ENCODE measurements at places on chromosomes 16 and 17.

DNA sequence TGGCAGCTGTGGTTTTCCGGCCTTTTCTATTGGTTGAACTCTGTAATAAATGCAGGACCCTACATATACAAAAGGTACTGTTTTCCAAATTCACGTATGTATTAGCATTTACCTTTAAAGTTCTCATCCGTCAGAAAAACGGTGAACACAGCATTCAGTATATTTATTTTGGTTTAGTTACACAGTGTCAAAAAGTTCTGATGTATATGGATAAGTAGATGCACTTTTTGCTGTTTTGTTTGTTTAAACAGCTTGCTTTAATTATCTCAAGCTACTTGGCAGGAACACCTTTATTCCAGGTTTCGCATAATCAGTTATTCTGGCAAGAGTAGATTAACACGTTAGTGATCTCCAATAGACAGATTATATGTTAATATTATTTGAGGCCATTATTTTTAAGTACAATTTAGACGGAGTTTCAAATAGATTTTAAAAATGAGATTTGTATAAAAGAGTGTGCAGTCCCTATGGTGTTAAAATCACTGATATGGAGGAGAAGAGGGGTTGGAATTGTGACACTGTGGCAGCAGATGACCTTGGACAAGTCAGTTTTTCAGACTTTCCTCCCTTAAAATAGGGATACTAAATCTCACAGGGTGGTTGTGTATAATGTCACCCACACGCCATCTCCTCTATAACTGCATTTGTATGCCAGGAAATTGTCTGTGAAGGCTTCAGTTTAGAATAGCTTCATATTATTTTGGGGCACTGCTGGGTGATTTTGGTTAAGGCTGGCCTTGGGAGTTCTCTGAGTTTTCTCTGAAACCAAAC is 2.1 kb downstream of the HERPUD1 start:
- DNase-seq = no peak

- peak; percentile 95 for DNase-seq
Measured at GRCh38 chr16:80197741-80198201, 343.0 kb upstream of the DYNLRB2 start.

GRCh38 chr16:58399718-58400633 is 7.7 kb downstream of the GINS3 start:
- DNase-seq = peak; percentile 15

DNA sequence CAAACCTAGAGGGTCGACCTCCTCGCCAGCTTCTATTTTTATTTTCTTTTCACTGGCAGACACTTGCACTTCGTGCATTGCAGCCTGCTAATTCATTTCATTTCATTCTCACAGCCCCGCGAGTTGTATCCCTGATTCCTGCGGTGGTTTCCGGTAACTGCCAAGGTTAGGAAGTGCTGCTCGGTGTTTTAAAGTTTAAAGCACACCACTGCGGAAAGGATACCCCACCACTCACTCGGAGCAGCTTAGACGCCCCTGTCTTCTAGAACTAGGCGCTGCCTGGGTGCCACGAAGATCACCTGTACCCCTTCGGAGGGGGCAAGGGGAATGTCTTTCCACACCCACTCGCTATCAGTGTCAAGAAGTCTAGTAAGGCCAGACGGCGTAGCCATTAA is 509 bp downstream of the CNEP1R1 start:
- DNase-seq = peak; percentile 6

- peak; percentile 80 for DNase-seq
Measured at GRCh38 chr16:65068151-65068740, 53.6 kb downstream of the CDH11 start.

DNA sequence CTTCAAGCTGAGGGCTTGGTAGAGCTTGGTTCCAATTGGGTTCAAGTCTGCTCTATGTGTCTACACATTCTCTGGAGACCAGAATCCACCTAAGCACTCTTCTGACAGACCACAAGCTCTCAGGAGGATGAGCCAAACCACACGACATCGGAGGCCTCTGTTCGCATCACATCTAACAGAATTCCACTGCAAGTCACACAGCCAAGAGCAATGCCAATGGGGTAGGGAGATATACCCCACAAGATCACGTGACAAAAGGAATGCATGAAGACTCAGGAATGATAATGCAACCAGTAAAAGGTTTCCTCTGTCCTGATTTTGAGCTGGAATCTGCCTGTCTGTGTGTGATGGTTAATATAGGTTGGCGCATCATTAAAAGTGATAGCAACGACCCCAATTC is 46.6 kb upstream of the RPL38 start:
- no peak for DNase-seq

DNA sequence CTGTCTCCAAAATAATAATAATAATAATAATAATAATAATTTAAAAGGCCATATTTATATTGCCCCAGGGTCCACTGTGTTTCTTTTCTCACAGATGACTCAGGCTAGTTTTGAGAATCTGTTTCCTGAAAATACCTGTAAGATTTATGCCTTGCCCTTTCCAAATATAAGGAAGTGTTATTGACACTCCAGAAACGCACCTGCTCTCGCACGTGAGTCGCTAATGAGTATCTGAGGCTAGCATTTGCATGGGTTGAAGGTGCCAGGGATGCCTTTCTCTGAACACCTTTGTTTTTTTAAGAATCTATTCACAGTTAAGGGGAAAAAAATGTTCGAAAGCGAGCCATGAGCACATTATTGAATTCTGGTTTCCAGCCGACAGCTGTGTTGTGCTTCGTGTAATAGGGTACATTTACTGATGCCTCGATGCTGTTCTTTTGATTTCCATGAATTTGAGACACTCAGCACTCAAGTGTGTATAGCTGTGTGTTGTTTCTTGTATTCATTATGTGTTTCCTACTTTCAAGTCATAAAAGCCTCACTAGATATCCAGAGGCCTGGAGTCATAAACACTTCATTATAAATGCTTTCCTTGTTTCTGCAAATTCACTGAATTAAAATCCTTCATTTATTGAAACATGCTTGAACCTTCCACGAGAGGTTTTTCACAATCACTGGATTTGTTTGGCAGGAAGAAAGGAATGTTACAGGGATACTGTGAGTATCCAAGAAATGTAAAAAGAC is 45.0 kb upstream of the NOL11 start:
- DNase-seq = no peak

- peak; percentile 26 for DNase-seq
Measured at GRCh38 chr16:31215287-31216162, 1.4 kb downstream of the PYDC1 start.

DNA sequence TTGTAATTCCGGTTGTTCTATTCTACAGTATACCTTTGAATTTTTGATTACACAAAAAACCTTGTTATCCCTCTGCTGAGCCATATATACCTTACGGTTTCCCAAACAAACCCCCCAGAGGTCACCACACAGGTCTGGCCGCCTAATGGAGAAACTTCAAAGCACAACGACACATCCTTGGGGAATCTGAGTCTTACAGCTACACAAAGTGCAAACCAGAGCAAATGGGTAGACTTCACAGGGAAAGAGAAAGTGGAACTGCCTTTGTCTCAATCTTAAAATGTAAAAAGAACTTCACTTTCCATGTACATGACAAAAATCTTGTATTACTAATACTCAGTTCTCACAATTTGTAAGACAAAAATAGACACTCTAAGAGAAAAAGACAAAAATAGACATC is 2.7 kb downstream of the FBXO31 start:
- DNase-seq = no peak

- no peak for DNase-seq
Measured at GRCh38 chr17:38885044-38885727, 15.3 kb downstream of the LASP1 start.

- no peak for DNase-seq
Measured at GRCh38 chr16:31507617-31507928, 618 bp downstream of the RUSF1 start.

DNA sequence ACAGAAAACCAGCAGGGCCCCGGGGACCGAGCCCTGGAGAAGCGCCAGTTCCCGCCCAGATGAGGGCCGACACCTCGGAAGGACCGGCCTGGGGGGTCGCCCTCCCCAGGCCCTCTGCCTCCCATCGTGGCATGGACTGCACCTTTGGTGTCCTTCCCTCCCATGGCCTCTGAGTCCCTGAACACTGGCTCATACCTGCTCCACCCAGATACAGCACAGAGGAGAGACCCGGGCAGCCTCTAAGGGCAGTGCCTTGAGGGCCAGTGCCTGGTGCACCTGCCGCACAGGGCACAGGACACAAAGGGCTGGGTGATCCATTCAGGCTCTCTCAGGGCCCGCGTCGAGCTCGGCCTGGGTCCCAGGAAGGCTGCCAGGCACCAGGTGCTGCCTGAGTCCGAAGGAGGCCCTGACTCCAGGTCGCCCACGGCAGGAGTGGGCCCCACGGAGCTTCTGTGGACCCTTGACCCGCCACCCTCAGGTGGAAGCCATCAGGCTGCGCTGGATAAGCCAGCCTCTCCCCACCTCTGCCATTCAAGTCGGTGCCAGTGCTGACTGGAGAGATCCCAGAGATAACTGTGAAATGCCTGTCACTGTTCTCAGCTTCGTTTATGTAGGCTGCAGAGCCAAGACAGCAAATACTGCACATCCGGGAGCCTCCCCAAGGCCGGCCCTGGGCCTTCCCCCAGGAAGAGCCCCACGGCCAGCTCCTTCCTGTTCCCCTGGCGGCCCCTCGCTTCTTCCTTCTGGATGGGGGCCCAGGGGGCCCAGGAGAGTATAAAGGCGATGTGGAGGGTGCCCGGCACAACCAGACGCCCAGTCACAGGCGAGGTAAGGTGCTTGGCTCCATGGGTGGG is at the start of gene ZG16B:
Gene ZG16B (plus strand): TSS at position 803 of the 854 bp plus-strand sequence. CDS start 139 bp downstream, outside the sequence.
- no peak for DNase-seq

DNA sequence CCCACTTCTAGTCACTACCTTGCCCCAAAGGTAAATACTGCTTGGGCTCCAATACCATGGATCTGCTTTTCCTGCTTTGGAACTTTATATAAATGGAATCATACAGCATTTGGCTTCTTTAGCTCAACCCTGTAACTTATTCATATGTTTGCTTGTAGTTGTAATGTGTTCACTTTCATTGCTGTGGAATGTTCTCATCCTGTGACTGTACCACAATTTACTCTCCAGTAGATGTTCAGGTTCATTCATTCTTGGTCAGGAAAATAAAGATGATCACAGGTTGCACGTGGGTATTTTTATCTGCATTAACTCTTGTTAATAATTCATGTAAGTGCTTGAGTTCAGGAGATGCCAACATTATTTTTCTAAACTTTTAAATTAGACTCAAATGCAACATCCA is 6.7 kb upstream of the BEAN1 start:
- DNase-seq = no peak

GRCh38 chr16:10668322-10669045 is 26.2 kb downstream of the TEKT5 start:
- peak; percentile 22 for DNase-seq

DNA sequence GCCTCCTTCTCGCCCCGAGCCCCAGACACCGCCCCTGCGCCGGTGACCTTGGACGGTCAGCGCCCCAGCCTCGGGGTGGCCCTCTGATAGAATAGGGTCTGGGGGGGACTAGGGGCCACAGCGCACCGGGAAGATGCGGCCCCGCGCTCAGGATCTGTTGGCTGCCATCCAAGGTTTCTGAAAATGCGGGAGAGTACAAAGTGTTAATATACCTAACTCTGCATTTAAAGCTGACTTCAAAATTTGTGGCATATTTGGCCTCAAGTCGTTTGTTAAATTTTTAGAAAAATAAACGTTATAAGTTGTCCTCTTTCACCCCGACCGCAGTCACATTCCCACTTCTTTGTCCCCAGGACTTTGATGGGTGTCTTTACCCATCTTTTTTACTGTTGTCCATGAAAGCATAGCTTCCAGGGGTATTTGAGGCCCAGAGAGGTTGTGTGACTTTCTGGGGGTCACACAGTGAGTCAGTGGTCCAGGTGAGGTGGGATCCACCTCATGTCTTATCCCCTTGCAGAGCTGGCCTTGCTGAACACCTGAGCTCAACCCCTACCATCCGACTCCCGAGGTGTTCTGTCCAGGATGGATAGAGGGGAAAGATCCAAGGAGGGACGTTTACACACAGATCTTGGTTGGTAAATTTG is 796 bp downstream of the NT5M start:
- DNase-seq = no peak

DNA sequence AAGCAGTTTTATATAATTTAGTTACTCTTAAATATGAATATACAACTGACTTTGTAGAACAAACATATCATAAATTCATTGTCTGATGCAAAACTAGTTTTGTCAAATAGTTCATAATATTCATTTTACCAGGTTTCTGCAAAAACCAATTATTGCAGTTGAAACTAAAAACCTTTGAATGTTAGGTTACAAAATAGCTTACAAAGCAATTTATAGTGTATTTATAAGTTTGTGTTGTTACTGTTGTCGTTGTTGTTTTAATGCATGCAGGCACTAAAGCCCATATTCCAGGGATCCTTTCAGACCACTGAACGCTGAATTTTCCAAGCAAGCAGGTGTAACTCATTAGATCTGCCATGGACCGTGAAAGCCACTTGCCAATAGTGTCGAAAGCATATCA is 427.6 kb downstream of the ZFHX3 start:
- no peak for DNase-seq

DNA sequence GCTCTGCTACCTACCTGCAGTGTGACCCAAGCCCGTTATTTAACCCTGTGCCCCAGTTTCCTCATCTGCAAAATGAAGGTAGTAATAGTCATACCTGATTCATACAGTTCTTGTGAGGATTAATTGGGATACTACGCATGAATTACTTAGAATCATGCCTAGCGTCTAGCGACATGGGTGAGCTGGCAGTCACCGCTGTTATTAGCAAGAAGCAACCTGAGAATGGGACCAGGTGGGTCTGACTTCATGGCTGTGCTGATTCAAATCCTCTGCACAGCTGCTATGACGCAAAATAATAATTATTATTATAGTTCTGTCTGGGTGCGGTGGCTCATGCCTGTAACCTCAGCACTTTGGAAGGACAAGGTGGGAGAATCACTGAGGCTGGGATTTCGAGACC is 7.9 kb downstream of the SOCS1 start:
- no peak for DNase-seq

- DNase-seq = no peak
Measured at GRCh38 chr16:23594186-23594585, 1.9 kb downstream of the NDUFAB1 start.

DNA sequence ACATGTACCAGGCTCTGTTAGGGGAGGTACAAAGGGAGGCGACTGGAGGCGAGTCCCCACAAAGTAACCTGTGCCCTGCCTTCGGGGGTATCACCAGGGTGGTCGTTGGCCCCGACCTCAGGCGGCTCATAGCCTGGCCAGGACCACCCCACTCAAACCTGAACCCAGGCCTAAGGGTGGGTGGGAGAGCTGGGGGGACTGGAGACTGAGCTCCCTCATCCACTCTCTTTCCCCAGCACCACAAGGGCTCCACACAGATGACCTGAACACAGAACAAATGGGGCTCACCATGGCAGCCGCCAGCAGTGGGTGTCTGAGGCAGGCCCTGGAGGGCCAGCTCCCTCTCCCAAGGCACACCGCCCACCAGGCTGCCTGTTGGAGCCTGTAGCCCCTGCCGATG is 120.6 kb upstream of the TNRC6C start:
- DNase-seq = no peak

GRCh38 chr16:87712184-87712762 is 53.5 kb downstream of the KLHDC4 start:
- no peak for DNase-seq

Data from fibroblast of skin of abdomen (primary cell).